Osteocyte (in vitro differentiated cells): ENCODE measurements at places on chromosomes 4 and X.

DNA sequence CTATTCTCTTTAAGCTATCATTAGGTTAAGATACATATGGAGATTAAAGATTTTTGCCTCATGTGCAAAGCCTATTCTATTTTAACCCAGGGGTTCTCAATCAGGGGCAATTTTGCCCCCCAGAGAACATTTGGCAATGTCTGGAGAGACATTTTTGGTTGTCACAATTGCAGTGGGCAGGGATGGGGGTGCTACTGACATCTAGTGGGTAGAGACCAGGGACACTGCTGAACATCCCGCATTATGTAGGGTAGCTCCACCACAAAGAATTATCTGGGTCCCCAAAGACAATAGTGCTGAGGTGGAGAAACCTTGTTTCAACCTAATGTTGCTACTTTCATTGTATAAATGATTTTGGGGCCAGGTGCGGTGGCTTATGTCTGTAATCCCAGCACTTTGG lies 13.2 kb upstream of the CA5B start:
- no peak for DNase-seq

- no peak for DNase-seq
Measured at GRCh38 chr4:89306486-89307177, 968 bp downstream of the GPRIN3 start.

DNA sequence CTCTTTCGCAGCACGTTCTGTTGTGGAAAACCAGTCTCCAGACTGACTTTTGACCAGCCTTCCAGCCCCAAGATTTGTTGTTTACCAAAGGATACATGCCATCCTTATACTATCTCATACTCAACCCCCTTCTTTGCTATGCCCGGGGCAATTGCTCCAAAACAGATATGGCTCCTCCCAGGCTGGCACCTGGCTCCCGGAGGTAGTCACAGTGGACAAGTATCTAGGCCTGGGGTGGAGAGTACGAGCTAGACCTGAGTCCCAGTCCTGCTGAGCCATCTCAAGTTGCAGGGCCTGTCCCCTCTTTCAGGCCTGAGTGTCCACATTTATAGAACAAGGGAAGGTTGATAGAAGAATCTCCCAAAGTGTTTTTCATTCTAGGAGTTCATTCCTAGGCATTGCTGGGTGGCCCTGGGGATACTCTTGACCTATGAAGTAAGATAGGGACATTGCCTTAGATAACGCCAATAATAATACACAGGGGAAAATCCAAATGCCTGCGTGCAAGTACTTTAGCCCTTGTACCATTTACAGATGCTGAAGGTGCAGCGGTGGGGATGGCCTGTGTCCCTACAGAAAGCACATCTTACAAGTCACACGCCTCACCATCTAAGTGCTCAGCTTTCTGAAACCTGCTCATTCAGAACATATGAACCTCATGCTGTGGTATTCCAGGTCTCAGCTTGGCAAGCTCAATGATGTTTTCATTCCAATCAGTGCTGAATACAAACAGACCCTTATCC lies 136.7 kb upstream of the MAMLD1 start:
- DNase-seq: peak; percentile 44

DNA sequence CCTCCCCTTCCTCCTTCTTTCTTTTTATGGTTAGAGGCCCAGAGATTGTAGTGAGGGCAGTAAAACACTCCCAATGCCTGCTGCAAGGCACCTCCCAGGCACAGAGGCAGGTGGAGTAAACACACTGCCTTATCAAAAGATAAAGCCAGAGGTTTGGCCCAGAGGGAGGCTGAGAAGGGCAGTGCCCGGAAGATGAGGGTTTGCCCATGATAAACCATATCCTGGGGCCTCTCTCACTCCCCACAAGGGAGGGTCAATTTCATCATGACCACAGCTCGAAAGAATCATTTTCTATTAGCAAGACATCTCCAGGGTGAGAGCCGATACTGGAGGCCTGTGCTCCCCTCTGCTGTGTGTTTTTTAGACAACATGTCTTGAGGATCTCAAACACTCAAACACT lies 98.5 kb upstream of the FAM9C start:
- DNase-seq: no peak

DNA sequence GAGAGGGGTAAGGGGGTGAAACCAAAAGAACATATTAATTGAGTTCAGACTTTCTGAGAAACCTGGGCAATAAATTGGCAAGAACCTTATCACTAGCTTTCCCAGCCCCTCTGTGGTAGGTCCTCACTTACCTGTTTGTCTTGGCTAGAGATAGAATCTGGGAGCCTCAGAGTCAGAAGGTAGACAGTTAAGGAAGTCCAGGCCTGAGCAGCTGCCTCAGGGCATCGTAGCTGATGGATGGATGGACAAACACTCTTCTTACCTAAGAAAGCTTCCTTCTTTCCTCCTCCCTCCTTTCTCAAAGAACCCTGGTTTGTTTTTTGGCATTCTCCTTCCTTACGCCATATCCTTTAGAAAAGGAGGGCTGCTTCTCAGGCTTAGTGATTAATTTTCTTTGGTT lies 24.4 kb downstream of the FRAS1 start:
- no peak for DNase-seq

- DNase-seq: no peak
Measured at GRCh38 chr4:76726176-76726575, 171.8 kb downstream of the SOWAHB start.

GRCh38 chr4:87414816-87415215 lies 7.6 kb upstream of the NUDT9 start:
- DNase-seq: no peak

GRCh38 chrX:38151441-38151840 lies 69.2 kb downstream of the SRPX start:
- DNase-seq: no peak

GRCh38 chr4:70722199-70722791 lies 531 bp downstream of the RUFY3 start:
- no peak for DNase-seq
